BJ (cell line): ENCODE measurements at places on chromosomes 12 and 14.
A peak's percentile ranks its signal among the peaks of the same experiment; 100 is the strongest.

DNA sequence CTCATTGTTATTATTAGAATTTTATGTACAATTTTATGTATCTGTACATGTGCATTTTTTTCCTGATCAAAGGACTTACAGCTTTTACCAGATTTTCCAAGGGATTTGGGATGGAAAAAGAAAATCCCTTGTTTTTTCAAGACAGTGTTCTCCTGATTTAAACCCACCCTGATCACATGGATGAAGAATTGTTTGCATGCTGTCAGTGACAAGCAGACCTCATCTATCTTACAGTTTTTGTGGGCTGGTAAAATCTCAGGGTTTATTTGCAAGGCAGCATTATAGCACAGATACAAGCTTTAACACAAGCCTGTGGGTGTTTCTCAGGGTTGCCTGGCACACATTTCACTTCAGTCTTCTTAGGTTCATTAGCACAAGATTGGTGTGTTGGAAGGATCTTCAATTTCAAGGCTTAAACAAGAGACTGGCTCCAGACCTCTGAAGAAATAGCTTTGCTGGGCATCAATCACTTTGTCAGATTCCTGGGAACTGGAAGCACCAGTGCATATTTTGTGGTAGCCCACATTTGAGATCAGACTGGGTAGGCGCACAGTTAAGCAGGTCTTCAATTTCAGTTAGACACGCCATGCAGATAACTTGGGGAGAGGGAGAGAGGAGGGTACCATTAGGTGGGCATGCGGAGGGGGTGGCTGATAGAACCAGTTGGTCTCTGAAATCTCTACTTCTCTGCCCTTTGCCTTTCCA is 118.0 kb downstream of the TBX5 start:
- DNase-seq = no peak

GRCh38 chr12:93229494-93230325 is 148.0 kb upstream of the NUDT4 start:
- peak; percentile 72 for DNase-seq

- no peak for DNase-seq
Measured at GRCh38 chr12:50111395-50111692, 692 bp upstream of the COX14 start.

DNA sequence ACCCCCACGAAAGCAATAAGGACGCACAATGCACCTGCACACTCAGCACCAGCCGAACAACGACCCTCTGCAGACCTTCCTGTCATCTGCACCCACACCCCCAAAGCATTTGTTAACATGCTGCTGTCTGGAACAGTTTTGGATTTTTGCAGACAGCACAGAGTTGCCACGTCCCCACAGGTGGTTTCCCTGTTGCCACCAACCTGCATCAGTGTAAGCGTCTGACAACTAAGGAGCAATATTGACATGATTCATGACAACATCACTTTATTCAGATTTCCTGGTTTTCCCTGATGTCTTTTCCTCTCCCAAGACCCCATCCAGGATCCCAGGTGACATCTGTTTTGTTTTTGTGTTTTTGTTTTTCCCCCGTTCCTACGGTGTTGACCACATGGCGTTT is 150.7 kb upstream of the C14orf180 start:
- no peak for DNase-seq

GRCh38 chr14:68627050-68627867 is 165.6 kb downstream of the ZFP36L1 start:
- DNase-seq = no peak

DNA sequence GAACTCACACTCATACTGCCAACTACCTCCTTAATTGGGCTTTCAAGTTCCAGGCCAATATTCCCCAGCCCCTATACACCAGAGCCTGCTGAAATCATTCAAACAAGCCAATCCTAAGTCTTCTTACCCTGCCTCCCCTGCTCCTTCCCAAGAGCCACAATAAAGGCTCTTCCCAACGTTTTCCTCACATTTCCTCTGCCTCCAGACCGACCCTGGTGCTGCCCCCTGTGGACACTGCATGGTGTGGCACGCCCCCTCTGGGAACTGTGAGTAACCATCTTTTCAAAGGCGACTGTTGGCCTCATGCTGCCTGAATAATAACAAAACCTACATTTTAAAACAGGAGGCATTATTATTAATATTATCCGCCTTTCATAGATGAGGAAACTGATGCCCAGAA is 111.6 kb upstream of the NOS1 start:
- no peak for DNase-seq

DNA sequence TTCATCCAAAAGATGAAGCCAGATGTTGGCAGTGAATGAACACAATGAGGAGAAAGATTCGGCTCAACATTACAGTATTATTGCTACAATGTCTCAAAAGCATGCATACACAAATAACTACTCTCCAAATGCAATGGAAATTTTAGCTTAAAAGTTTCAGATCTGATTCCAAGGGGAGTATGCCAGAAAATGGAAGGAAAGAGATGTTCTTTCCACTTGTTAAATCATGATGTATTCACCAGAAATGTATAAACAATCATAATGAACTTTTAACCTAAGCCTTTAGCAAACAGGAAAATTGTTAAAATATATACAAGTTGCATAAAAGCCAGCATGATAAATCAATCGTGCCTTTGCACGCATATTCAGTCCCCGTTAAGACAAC is 62.1 kb downstream of the SH2B3 start:
- DNase-seq = peak; percentile 84

GRCh38 chr12:30965613-30965985 is 39.1 kb downstream of the TSPAN11 start:
- no peak for DNase-seq

GRCh38 chr12:115569345-115570068 is 708.0 kb downstream of the MED13L start:
- no peak for DNase-seq

DNA sequence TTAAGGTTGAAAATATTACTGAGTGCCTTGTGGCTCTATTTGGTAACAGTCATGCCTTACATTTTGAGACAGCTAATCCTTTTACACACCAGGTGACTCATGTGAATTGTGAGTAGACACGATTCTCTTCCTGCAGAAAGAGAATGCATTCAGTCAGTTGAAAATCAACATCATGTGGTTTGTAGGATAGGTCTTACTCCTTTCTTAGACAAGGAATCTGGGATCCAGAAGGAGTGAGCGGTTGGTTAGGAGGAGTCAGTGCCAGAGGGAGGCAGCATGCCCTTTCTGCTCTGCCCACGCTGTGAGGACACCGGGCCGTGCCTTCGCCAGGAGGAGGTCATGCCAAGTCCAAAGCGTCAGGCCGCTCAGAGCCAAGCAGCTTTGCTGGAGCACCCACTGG is 47.6 kb downstream of the TRAF3 start:
- DNase-seq = no peak
